Spinal cord (tissue), 10 donors: ENCODE measurements at places on chromosomes 7 and 10.

DNA sequence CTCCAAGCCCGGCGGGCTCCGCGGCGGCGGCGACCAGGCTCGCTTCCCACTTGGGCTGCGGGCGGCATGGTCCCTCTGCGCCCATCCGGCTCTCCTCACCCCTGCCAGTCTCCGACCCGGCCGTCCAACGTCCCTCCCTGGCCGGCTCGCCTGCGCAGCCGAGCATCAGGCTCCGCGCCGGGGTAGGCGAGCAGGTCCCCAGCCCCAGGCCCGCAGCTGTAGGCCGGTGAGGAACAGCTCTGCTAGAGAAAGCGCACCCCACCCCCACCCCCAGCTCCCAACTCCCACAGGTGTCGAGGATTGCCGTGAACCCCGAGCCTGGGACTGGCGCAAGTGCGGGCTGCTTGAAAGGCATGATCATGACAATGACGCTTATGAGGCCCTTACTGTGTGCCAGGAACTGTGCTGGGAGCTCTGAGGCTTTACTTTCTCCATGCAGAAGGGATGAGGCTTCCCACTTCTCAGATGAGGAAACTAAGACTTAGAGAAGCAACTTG lies 20.8 kb upstream of the PAX2 start:
- DNase-seq: no peak

DNA sequence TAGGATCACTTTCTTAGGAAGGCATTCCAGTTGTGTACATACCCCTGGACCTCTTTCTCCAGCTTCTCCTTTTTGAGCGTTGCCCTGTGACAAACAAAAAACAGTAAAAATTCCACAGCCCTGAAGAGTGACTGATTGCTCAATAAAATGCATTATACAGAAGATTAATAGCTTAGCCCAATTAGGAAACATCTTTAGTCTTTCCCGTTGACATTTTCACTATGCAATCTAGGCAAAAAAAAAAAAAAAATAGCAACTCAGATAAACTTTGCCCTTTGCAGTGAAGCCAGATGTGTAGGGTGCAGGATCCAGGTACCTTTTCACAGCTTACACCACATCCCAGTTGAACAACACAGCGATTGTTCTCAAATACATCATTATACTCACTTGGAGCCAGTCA lies 17.9 kb downstream of the COL28A1 start:
- DNase-seq: no peak

DNA sequence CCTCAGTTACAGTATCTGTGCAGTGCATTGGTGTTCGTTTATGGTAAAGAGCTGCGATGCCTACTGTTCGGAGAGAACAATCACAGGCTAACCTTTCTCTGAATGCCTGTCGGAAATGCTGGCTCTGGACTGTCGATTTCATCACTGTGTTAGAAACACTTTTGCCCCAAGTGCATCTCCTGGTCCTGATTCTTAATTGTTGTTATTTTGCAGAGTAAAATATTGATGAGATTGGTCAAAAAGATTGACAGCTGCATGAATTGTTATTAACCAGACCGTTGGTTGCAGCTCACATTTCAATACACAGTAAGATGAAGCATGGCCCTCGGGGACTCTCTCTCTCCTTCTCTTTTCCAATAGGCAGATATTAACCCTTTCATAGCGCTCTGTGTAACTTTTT lies 557.4 kb upstream of the ADARB2 start:
- no peak for DNase-seq

GRCh38 chr10:132146941-132147915 lies 39.5 kb upstream of the DPYSL4 start:
- DNase-seq: no peak

DNA sequence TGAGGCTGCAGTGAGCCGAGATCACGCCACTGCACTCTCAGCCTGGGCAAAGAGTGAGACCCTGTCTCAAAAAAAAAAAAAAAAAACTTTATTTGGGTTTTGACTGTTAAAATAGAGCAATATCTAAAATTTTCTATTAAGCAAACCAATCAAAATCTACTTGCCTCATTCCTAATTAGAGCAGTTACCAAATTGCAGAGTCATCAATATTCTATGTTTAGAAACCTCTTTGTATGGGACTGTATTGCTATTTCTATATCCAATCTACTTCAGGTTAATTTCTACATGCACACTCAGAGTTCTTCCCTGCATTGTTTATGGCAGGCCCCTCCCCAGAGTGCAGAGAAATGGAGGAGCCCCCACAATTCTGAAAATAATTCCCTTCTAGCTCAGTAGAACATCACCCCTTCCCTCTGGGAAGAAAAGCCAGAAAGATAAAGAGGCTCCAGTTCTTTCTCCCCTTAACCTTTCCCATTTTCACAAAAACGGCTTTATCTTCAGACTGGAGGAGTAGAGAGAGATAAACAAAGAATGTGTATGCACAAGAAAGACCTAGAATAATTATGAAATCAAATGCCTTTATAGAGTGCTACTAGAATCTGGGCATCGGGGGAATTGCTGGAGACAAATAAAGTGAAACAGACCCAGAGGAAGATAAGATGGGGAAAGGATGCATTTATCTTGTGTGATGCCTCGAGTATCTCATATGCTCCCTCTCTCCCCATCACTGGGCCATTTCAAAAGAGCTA lies 17.9 kb downstream of the SCRN1 start:
- no peak for DNase-seq

GRCh38 chr7:44767134-44767911 lies 18.7 kb downstream of the ZMIZ2 start:
- DNase-seq: no peak

DNA sequence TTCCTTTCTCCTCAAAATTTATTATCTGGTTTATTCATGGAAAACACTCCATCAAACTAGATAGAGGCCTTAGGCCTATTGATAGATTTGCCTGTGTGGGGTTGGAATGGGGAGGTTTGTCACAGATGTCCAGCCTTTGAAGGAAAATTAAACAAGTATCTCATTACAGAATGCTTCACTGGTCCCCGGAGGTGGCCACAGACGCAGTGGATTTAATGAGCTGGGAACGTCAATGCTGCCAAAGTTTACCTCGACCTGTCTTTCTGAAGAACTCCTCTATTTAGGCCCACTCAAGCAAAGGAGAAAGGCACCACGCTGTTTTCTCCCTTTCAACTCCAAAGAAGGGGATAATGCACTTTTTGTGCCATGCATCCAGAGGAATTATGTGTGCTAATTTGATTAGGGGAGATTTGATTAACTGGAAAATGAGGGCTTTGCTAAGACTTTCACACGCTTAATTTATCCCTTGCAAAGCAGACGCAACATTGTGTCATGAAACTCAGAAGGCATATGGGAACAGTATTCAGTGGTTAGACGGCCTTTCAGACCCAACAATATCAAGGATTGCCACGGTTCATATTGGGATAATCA lies 558.8 kb upstream of the GALNT17 start:
- DNase-seq: no peak

- no peak for DNase-seq
These were observed 34.8 kb upstream of the BICC1 start for GRCh38 chr10:58477902-58478301.

- no peak for DNase-seq
These were observed 126.5 kb downstream of the ZMIZ1 start for GRCh38 chr10:79195091-79195923.

- DNase-seq: no peak
These were observed 80.8 kb downstream of the PPP1R17 start for GRCh38 chr7:31767686-31768358.

GRCh38 chr10:78706256-78706655 lies 362.5 kb upstream of the ZMIZ1 start:
- no peak for DNase-seq

DNA sequence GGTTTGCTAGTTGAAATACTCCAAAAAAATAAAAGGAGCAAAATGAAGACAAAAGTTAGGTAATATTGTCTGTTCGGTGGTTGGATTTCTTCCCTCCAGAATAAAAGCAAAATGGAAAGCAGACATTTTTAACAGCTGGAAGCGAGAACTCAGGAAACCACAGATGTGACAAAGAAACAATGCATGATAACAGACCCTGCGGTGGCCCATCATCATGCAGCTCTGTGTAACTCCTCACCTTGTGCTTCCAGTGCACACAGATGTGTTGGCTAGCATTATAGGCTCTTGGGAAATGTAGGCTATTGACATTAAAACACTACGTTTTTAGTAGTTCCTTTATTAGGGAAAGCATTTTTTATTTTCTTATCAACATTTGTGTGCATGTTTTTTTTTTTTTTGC lies 53.9 kb upstream of the ARL4A start:
- DNase-seq: no peak

DNA sequence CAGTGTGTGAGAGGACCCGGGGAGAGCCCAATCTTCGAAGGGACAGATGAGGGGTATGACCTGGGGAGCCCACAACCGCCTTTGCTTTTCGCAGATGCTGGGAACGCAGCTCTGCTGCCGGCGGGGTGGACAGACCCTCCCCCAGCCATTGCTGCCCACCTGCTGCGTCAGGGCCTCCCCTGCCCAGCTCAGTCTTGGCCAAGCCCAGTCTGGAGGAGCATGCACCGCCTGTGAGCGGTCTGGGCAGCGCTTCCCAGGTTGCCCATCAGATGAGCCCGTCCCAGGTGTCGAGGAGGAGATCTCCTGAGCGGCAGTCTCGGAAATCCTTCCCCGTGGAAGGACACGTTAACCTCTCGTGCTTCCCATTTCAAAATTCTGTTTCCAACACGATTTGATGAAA lies 17.3 kb upstream of the AP5Z1 start:
- DNase-seq: no peak

DNA sequence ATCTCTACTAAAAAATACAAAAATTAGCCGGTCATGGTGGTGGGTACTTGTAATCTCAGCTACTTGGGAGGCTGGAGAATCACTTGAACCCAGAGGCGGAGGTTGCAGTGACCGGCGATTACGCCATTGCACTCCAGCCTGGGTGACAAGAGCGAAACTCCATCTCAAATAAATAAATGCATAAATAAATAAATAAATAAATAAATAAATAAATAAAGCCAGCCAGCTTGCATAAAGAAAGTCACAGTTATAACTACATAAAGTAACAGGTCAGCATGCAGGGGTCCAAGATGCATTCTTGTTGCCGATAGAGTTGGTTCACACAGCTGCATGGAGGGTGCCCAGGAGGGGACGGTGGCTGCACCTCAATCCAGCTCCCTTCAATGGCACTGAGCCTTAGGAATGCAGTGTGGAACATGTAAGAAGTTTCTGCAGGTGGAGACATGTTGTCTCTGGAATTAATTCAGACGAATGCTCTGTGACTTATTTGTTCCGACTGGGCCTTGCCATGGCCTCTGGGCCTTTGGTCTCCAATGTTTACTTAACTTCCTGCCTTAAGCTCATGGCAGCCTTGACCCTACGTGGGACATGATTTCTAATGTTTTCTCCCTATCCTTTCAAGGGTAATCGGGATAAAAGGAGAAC lies 159.6 kb upstream of the PRKCQ start:
- DNase-seq: no peak

DNA sequence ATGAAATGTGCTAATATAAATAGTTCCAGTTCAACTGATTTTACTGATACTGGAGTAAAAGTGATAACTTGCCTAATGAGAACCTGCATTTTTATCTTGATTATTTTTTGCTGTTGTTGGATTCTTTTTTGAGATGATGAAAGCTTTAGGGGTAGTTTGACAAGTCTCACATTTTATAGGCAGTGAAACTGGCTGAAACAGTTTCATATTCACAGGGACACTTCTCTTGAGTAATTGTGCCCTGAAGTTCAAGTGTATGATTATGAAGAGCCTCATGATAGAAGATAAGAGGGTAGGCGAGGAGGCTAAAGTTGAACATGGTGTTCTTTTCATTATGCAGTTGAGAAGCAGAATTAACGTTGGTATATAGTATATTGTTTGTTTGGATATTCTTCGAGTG lies 5.1 kb downstream of the AUTS2 start:
- DNase-seq: no peak

DNA sequence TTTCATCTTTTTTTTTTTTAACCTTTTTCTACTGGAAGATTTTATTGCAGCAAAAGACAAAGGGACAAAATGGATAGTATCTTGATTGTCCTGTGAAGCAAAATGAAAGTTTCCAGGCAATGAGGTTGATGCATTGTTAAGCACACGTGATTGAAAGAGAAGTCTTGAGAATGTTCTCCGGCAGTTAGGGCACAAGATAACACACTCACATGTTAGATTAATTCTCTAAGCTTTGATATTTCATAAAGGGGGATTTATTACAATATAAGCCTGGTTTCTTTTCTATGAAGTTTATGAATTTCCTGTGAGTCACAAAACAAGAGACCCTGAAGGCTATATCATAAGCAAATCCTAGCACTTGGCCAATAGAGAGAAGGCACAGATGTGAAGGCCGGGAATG lies 93.4 kb upstream of the ARMC3 start:
- no peak for DNase-seq

DNA sequence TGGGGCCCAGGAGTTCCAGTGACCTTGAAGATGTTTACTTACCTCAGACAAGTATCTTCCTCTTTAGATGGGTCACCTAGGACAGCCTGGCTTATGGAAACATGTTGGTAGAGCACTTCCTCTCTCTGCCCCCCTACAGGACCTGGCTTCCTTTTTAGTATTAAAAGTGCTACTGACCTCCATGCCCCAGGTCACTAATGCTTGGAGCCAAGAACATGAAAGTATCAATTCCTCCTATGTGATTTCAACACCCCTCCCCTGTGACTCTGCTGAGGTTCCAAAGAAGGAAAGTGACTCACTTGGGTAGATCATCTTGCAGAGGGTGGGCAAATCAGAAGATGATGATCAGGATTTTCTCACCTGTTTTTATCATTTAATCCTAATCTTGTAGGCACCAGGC lies 125.3 kb upstream of the CCDC6 start:
- no peak for DNase-seq

DNA sequence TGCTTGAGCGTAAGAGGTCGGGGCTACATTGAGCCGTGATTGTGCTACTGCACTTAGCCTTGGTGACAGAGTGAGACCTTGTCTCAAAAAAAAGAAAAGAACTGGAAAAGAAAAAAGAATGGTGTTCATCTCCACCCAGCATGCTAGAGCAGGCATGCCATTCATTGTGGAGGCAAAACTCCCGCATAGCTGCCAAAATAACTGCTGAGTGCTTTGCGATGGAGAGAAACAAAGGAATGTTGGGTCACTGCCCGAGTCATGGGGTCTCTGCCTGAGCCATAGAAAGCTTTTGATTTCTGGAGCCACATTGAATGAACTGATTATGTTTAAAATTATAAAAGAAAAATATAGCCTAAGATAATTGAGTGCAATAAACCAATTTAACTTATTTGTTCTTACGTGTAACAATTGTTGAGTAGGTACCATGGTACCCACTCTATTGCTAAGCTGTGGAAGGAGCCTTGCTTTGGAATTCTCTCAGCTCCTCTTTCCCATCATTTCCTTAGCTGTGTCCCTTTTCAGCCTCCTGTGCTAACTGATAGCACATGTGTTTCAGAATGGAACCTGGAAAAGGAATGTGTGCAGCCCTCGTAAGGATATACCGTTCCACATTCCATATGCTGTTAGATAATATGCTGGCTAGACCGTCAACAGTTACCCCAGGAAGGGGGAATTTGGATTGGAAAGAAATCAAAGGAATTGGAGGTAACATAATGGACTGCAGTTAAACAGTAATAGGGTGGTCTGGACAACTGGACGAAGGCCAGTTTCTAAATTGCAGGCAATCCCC lies 99.0 kb downstream of the KIAA1217 start:
- DNase-seq: no peak

DNA sequence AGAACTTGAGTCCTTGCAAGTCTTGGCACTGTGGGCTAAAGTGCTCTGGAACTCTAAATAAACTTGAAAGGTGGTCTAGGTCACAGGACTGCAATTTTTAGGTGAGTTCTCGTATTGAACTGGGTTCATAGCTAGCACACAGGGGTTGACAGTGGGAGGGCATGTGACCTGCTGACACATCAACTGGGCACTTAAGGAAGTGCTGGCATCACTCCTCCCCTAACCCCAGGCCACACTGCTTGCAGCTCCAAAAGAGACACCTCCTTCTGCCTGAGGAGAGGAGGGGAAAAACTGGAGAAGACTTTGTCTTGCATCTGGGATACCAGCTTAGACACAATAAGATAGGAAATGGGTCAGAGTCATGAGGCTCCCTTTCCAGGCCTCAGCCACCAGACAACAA lies 38.0 kb upstream of the AASS start:
- no peak for DNase-seq
